ENCODE measurements at places on chromosomes 16 and 17.

- peak; percentile 19 for DNase-seq
Measured at GRCh38 chr17:32523017-32523680, 36.4 kb downstream of the CDK5R1 start.

- peak; percentile 88 for DNase-seq
Measured at GRCh38 chr17:75033346-75034235, 13.2 kb downstream of the ATP5PD start.

GRCh38 chr17:4544135-4544950 lies 10.8 kb downstream of the MYBBP1A start:
- DNase-seq: no peak

GRCh38 chr16:17972460-17972943 lies 364.0 kb downstream of the NPIPA8 start:
- no peak for DNase-seq

DNA sequence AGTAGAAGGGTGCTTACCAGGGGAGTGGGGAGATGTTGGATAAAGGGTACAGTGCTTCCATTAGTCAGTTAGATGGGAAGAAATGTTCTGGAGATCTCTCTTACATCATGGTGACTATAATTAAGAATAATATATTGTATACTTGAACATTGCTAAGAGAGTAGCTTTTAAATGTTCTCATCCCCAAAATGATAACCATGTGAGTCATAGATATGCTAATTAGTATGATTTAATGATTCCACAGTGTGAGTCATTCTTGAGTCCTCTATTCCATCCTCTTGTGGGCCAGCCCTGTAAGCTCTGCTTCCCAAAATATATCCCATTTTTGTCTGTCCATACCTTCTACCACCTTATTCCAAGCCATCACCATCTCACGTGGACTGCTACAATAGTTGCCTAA lies 80.6 kb upstream of the CDH11 start:
- no peak for DNase-seq

DNA sequence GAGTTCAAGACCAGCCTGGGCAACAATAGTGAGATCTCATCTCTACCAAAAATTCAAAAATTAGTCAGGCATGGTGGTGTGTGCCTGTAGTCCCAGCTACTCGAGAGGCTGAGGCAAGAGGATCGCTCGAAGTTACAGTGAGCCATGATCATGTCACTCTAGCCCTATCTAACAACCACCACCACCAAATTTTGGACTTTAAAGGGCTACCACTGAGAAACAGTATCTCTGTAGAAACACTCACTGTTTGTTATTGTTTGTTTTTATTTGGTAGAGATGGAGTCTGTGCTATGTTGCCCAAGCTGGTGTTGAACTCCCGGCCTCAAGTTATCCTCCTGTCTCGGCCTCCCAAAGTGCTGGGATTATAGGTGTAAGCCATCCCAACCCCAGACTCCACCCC lies 1.3 kb upstream of the UBALD2 start:
- no peak for DNase-seq

- no peak for DNase-seq
Measured at GRCh38 chr17:10435096-10435495, 13.3 kb upstream of the MYH8 start.

GRCh38 chr16:73329358-73330286 lies 281.7 kb upstream of the ZFHX3 start:
- no peak for DNase-seq

GRCh38 chr17:38779965-38780752 lies 19.2 kb downstream of the PIP4K2B start:
- no peak for DNase-seq

DNA sequence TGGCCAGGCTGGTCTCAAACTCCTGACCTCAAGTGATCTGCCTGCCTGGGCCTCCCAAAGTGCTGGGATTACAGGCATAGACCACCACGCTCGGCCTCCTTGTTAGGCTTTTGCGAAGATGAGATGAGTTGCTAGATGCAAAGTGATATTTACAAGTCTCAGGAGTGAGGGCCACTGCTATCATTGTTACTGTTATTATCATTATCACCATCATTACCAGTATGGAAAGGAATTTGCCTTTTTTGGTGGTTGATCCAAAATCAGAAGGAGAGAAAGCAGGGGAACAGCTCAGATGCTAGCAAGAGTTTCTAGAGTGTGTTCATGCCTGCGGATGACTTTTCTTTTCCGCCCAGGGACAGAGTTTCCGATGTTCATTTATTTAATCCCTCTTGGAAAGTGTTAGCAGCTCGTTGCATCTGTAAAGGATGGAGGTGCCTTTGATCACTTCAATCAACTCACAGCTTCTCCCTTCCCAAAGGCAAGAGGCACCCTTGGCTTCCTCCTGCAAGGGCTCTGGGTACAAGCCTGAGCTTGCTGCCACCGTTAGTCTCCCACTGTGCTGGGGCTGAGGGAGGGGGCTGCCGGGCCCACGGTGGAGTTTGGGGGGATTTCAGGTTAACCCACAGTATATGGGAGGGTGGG lies 21.6 kb downstream of the ITPRIPL2 start:
- no peak for DNase-seq

GRCh38 chr17:76735006-76735405 lies 2.1 kb downstream of the SRSF2 start:
- DNase-seq: no peak

DNA sequence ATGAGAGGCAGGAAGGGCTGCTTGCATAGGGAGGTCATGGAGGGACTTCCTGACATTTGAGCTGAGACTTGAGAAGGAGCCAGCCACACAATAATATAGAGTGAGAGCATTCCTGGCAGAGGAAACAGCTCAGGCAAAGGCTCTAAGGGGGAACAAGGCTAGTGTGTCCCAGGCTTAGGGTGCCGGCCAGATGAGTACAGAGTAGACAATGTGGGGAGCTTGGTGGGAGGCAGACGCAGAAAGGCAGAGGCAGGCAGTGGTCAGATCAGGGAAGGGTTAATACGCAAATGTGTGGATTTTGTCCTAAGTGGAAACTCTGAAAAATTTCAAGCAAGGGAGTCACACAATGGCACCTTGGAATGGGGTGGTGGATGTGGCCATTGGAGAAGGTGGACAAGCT lies 31.3 kb downstream of the CD300LB start:
- no peak for DNase-seq

DNA sequence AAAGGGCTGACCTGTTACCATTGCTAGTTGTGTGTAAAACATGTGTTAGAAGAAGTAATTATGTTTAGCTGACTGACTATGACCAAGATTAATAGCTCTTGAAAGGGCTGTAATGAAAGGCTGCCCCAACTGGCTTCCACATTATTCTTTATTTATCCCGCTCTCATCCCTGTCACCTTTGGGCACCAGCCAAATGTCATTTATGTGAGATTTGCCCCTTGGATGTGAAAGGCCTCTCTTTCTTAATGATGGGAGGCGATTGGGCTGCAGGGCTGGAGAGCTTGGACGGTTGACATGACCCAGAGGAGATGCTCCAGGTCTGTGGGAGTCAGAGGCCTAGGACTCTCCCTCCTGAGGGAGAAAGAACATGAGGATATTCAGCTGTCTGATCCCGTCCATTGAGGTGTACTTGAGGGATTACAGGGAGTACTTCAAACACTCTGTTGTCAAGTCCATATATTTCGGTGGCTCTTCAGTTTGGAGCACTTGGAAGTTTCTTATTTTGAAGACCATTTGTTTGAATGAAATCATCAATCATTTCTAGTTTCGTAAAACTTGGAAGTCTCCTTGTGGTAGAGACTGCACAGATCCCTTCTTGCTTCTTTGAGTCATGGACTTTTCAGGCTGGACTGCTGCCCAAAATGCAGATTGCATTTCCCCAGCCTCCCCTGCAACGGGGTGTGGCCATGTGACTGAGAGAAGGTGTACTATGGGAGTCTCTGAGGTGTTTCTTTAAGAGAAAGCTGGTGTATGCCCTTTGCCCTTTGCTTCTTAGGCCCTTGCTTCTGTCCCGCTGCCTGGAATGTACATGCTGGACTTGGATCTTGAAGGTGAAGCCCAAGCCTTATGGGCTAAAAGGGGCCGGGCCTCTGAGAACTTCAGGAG lies 51.3 kb downstream of the FTO start:
- DNase-seq: no peak

DNA sequence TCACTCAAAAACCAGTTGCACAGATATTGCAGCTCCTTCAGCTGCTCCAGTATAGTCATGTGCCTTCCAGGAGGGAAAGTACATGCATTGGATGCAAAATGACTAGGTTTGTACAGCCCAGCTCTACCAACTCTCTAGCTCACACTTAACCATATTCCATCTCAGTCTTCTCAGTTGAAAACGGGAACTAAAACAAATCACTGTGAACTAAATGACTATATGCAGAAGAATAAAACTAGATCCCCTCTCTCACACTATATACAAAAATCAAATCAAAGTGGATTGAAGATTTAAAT lies 24.9 kb downstream of the DCUN1D3 start:
- DNase-seq: no peak

GRCh38 chr16:19505600-19506303 lies 16.1 kb downstream of the GDE1 start:
- DNase-seq: no peak

DNA sequence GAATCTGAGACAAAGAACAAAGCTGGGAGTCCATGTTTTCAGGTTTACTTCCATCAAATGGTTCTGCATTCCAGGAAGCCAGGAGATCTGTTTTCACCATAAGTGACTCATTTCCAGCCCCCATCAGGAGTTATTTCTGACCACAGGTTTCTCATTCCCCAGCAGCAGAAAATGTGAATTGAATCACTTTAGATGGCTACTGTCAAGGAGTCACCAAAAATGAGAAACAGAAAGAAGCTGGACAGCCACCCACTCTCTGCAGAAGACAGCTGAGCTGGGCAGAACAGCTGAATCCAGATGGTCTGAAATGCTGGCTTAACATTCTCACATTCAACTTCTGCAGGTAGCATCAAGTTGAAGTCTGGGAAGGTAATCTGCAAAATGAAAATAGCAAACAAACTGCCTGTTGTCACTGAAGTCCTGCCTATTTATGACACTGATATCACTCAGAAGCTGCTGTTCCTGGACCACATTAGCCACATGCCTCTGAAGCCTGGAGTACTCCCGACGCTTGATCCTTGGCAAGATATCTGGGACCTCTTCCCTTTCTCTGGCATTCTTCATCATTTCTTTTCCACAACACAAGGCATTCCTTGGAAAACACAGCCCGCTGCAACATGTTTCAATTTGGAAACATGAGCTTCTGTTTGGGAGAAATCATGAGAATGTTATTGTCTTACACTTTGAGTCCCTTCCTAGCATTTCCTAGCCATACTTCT lies 15.3 kb downstream of the CCL11 start:
- DNase-seq: no peak

DNA sequence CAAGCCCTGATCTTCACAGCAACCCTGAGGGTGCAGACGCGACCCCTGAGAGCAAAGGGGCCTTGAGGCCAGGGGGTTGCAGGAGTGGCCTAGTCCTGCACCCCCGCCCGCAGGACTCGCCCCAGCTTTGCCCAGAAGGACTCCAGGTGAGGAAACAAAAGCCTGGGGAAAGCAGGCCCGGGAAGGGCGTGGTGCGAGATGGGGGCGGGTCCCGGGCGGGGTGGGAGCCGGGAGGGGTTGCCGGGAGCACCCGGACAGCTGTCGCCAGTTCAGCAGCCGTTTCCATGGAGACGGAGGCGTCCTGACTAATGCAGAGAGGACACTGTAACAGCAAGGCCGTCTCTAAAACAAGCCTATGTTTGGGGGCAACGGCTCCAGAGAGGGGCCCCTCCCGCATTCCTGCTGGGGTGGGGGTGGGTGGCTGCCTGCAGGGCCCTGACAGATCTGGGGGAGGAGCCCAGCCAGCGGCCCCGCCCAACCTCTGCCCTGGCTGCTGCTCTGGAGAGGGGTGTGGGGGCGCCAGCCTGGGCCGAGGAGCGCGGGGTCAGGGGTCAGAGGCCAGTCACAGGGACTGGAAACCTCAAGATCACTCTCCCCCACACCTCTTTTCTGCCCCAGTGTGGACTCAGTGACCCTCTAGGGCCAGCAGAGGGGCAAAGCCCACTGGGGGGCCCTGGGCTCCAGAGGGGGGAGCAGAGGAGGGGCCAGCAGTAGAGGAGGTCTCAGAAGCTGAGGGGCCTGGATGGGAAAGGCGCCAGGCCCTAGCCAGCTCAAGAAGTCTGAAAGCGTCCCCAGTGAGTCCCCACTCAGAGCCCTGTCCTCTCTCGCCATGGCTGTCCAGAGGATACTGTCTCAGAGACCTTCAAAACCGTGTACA lies 3.1 kb upstream of the TPPP3 start:
- DNase-seq: no peak

DNA sequence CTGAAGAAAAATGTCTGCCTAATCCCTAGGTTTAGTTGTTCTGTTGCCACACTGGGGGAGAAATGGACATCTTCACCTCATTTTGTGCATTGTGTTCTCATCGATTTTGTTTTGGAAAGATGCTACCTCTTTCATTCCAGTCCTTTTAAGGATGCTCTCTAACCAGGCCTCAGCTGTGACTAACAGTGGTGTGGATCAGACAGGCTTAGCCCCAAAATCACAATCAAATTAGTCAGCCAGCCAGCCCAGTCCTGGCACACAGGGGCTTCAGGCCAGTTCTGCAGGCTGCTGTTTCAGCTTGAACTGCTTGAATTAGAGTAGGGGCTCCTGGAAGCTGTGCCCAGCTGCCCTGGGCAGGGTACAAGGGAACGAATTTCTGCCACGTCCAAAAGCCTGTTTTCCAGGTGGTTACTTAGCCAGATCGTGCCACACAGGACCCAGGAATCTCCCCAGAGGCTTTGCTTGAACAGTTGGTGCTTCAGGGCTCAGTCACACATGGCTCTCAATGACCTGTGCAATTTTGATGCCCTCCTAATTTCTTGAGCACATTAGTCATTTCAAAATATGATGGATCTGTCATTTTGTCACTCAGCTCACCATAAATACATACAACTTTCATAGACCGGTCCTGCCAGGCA lies 60.7 kb downstream of the CLEC16A start:
- DNase-seq: no peak

DNA sequence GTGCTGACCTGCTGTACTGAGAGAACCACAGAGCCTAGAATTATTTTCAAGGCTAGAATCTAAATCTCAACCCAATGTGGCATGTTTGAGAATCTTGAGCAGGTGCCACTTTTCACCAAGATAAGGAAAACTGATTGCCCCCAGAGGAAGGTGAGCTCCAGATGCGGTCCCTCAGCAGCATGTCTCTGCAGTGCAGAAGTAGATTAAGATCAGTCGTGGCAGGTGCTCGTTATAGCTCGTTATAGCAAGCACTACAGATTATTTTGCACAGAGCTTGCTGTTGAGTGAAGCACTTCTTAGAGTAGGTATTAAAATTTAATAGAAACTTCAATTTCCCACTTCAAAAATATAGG lies 176.0 kb downstream of the AATF start:
- no peak for DNase-seq

DNA sequence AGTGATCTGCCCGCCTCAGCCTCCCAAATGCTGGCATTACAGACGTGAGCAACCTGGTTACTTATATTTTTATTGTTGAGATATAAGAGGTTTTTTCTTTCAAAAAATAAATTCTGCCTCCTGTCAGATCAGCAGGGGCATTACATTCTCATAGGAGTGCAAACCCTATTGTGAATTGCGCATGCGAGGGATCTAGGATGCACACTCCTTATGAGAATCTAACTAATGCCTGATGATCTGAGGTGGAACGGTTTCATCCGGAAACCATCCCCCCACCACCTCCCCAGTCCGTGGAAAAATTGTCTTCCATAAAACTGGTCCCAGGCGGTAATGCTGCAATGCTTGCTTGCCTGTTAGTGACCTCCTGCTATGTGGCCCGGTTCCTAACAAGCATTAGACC lies 7.5 kb upstream of the CNEP1R1 start:
- DNase-seq: no peak

GRCh38 chr17:83115202-83115651 lies 35.8 kb downstream of the METRNL start:
- DNase-seq: no peak

- DNase-seq: no peak
Measured at GRCh38 chr16:57462978-57463362, 491 bp downstream of the POLR2C start.

All from stimulated activated CD4-positive, alpha-beta T cell treated with anti-CD3 and anti-CD28 coated beads, Interleukin-4, amount 100 ng/mL, for 1 hour (primary cell).